ENCODE measurements at places on chromosomes 12 and 14.

DNA sequence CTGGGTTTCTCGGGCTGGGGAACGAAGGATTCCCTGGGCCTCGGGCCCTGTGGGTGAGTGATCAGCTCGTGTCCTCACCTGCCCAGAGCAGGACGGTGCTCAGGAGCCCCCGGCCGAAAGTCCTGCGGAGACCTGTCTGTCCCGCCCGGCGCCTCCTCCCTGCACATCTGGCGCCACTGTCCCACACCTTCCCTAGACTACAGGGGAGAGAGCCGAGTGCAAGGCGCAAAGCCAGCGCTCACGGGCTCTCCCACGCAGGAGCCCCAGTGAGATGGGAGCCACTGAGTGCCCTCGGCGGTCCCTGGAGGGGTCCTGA, 13.1 kb upstream of the TEX22 start:
- DNase-seq, result no peak

GRCh38 chr12:77049767-77050353, 15.5 kb downstream of the E2F7 start:
- DNase-seq, result peak; percentile 72

GRCh38 chr14:32350020-32350419, 20.9 kb downstream of the AKAP6 start:
- DNase-seq, result no peak

GRCh38 chr12:38141239-38141638, 175.3 kb upstream of the ALG10B start:
- DNase-seq, result no peak

- no peak for DNase-seq
These were observed 217.9 kb downstream of the CRADD start for GRCh38 chr12:93895089-93895445.

GRCh38 chr12:3797531-3798048, 44.7 kb upstream of the CRACR2A start:
- no peak for DNase-seq

DNA sequence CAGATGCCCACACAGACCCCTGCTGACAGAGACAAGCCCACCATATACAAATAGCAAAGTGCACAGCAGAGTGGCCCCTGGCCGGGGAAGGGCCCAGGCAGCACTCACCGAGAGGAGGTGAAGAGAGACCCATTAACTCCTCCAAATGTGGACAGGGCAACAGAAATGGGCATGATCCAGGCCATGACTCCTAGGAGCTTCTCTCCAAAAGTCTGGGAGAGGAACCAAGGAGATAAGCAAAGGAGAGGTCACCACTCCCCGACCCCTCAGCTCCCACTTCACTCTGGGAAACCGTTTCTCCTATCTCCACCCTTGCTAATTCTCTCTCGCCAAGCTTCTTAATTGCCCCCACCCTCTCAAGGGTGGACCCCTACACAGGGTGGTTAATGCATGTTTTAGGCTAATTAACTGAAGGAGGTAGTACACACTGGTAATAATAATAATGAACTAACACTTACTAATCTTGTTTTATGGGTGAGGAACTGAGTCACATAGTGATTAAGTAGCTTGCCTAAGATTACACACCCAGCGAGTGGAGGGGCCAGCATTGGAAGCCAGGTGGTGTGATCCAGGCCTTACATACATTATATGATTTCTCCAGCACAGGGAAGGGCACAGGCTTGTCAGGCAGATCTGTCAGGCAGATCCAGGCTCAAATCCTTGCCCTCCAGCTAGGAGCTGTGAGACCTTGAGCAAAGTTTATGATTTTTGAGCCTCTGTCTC, 18.9 kb upstream of the CEBPE start:
- DNase-seq, result no peak

DNA sequence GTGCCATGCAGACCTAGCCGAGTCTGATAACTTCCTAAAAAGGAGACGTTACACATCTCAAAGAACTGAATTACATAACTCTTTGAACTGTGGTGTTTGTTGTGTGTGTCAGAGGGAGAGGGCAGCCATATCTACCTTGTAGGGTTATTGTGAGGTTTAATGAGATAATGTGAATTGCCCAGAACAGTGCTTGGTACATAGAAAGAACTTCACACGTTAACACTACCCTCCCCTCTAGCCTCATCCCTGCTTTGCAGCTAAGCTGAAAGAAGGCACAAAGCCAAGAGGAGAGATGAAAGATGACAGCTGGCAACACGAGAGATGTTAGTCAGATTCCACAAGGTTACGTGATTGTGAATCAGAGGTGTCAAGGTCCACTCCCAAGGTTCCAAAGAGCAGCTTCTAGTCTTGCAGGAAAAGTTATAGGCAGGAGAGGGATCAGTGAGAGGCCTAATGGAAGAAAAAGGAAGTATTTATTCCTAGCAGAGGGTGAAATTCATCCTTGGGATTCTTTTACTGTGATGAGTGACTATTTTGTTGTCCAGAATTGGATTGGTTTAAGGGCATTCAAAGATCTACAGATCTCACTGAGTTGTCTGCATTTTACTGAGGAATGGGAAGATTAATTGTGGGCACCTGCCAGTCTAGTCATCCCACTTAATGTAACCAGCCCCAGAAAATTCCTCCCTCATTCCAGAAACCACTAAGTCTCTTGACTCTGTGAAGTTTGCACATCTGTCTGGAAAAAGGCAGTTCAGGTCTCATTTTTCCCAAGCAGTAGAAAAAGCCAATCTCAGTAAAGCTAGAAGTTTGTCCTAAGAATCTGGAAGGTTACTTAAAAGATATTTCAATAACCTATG, 25.9 kb upstream of the WNK1 start:
- peak; percentile 16 for DNase-seq

DNA sequence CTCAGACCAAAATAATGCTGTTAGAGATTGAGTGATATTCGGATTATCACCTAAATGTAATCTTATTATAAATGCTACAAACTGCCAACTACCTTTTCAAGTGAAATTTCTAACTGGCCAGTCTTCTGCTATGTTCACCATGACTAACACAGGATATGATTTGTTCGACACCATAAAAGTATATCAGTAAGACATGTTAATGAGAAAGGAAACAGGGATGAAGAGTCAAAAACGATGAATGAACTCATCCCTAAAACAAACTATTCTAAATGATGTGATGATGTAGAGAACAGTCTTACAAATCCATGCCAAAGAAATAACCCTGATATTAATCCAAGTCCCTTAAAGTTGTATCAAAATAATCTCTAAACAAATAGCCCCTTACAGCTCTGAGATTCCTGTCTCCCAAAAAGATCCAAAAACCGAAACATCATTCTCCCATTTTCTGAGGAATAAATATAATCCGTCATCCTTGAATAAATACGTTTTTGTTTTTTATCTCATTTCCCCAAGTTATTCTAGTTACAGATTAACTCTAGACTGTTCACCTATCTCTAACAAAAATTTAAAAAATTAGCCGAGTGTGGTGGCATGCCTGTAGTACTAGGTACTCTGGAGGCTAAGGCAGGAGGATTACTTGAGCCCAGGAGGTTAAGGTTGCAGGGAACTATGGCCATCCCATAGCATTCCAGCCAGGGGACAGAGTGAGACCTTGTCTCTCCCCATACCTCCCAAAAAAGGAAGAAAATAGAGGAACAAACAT, 9.1 kb downstream of the SCAF11 start:
- no peak for DNase-seq

GRCh38 chr14:56554301-56554700, 25.3 kb upstream of the TMEM260 start:
- DNase-seq, result no peak

- DNase-seq, result no peak
These were observed 132.8 kb upstream of the CPSF6 start for GRCh38 chr12:69106482-69107118.

- DNase-seq, result no peak
These were observed 30.6 kb downstream of the NAV3 start for GRCh38 chr12:77861317-77861716.

GRCh38 chr14:64340560-64341196, 46.5 kb upstream of the ESR2 start:
- DNase-seq, result no peak

DNA sequence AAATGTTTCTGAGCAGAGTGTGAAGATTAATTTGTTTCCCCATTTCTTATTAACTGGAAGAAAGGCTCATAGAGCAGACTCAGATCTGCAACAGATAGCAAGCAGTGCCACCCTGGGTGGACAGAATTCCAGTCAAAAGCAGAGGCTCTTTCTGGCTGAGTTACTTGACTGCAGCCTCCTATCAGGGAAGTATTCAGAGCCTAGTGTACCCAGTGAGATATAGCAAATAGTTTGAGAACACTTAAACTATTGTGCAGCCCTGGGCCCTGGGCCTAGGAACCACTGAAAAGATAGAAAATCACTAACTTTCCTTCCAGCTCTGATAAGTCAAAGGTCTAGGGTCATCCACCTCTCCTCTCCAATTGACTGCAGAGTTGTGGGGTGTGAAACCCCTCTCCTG, 11.2 kb upstream of the AQP2 start:
- DNase-seq, result no peak

DNA sequence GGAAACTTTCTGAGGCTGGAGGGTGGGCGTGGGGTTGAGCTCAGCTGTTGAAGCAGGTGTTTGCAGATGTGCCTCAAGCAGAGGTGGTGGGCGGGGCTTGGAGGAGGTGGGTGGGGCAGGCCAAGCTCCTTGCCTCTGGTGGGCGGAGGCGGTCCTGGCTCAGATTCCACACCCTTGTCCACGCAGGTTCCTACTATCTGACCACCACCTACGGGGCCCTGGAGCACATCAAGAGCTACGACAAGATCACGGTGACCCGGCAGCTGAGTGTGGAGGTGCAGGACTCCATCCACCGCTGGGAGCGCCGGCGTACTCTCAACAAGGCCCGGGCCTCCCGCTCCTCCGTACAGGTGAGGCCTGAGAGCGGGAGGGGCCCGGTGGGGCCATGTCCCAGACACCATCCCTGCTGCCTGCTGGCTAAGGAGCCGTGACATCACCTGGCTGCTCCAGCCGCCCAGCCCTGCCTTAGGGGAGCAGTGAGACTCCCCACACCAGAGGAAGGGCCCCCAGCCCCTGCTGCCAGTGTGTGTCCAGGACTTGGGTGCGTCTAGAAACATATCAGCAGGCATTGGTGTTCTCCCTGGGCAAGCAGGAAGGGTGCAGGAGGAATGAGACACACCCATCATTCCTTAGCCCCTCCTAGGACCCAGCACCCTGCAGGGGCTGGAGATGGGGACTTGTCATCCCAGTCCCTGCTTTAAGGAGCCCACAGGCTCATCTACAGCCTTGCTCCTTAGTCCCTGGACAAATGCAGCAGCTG, 63.4 kb downstream of the LGMN start:
- DNase-seq, result no peak

GRCh38 chr14:31271648-31272047, 64.1 kb upstream of the HECTD1 start:
- DNase-seq, result no peak

DNA sequence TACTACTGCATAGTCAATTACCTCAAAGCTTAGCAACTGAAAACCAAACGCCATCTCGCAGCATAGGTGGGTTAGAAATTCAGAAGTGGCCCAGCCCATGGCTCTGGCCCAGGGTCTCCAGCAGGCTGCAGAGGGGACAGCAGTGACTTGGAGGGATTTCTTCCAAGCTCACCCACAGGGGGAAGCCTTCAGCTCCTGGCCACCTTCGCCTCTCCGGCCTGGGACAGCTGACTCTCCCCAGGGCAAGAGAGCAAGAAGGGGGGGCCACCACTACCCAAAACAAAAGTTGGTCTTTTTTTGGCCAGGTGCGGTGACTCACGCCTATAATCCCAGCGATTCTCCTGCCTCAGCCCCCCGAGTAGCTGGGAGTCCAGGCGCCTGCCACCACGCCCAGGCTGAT, 32.2 kb upstream of the ANKRD9 start:
- no peak for DNase-seq

GRCh38 chr14:96917442-96917963, 120.3 kb downstream of the VRK1 start:
- no peak for DNase-seq

GRCh38 chr12:46369095-46369473, 3.5 kb downstream of the SLC38A2 start:
- no peak for DNase-seq

DNA sequence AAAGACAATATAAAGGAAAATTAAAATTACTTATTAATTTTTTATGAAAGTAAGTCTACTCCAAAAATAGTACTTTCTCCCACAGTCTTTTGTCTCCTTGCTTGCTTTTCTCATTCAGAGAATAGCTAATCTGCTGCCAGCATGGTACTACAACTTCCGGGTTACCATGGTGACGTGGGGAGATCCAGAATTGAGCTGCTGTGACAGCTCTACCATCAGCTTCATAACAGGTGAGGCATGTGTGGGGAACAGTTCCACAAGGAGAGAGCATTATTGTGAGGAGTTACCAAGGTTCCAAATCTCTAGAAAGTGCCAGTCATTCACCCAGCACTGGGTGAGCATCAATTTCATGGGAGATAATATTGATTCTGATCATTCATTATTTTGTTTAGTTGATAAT, 197.8 kb downstream of the PTPRO start:
- DNase-seq, result no peak

DNA sequence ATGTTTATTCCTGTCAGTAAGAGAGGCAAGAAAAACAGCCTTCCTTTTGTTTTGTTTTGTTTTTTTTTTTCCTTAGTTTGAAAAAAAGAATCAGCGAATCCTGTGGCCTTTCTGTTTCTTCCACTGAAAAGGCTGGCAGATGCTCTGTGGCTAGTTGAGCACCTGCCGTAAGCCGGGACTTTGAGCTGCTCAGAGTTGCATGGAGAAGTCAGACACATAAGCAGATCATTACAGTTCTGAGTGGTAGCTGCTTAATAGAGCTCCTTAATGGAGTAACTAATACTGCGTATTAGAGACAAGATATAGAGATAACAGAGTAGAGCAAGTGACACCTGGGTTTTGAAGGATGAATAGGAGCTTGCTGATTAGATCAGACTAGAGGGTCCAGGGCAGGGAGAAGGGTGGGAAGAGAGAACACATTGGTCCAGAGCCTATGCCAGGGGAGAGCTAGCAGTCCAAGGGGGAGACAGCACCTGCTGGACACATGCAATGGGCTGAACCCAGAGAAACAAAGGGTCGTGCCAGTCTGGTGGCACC, 129.4 kb downstream of the TSPAN9 start:
- no peak for DNase-seq

GRCh38 chr14:35140718-35141581, 18.6 kb downstream of the PRORP start:
- DNase-seq, result peak; percentile 50

DNA sequence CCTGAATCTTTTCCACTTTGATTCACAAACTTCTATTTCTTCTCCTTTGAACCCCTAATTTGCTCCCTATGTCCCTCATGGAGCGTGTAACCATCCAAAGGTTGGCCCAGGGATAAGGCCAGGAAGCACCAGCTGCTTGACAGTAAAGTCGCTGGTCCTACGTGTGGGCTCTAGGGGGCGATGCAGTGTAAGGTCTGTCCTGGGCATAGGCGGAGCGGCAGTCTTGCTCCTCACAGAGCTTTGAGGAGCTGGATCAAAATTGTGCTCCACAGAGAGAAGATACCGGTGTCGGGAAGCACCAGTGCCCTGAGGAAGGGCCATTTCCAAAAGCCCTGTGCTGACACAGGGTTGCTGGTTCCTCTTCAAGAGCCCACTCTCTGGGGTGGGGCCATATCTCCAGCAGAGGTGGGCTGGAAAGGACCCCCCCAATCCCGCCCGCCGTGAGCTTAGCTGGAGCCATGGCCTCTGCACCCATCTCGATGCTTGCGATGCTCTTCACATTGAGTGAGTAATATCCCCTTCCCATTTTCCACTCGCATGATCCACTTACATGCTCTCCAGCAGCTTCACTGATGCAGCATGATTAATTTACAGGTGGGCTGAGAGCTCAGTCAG, 49.9 kb upstream of the OR4E1 start:
- DNase-seq, result no peak

GRCh38 chr14:76720382-76720813, 40.9 kb upstream of the VASH1 start:
- DNase-seq, result peak; percentile 18

GRCh38 chr14:58825606-58826005, 187.8 kb downstream of the DACT1 start:
- no peak for DNase-seq
